ENCODE measurements at places on chromosomes 1 and 21. TPM values are rescaled to one million over a fixed set of nuclear protein-coding genes. Genes with fewer than 3 reads are reported as not detected.

TNFRSF1B gene
- 447 TPM for total RNA-seq

MTARC1 gene
- total RNA-seq, result not detected

RGS13 gene
- not detected for total RNA-seq

EDARADD gene
- 5.4 TPM for total RNA-seq

NHLH2 gene
- total RNA-seq, result not detected

ATP8B2 gene
- total RNA-seq, result 142 TPM

TEX38 gene
- total RNA-seq, result not detected

RGS8 gene
- total RNA-seq, result not detected

SORT1 gene
- total RNA-seq, result 3.2 TPM

ZNF683 gene
- total RNA-seq, result not detected

S100A10 gene
- 641 TPM for total RNA-seq

OR2T2 gene
- total RNA-seq, result not detected

HRNR gene
- not detected for total RNA-seq

SELE gene
- total RNA-seq, result not detected

CATSPERE gene
- 0.23 TPM for total RNA-seq

CAMK2N1 gene
- 0.88 TPM for total RNA-seq

GRIK3 gene
- not detected for total RNA-seq

WNT3A gene
- total RNA-seq, result not detected

FAM72A gene
- 34.1 TPM for total RNA-seq

TRABD2B gene
- total RNA-seq, result not detected

ELAVL4 gene
- total RNA-seq, result not detected

THEM5 gene
- not detected for total RNA-seq

ACTL8 gene
- not detected for total RNA-seq

PCAT6 gene
- 2.7 TPM for total RNA-seq

THEMIS2 gene
- total RNA-seq, result 58.9 TPM

RHOU gene
- total RNA-seq, result 4.5 TPM

ENSA gene
- 221 TPM for total RNA-seq

SHE gene
- total RNA-seq, result not detected

RIMKLA gene
- 2.9 TPM for total RNA-seq

PSMG1 gene
- total RNA-seq, result 59.6 TPM

PRELP gene
- not detected for total RNA-seq

NFASC gene
- total RNA-seq, result 0.40 TPM

SMIM12 gene
- total RNA-seq, result 45.9 TPM

AIRE gene
- total RNA-seq, result 0.58 TPM

TFAP2E gene
- total RNA-seq, result 0.65 TPM

GBP6 gene
- total RNA-seq, result 0.25 TPM

CHRNB2 gene
- not detected for total RNA-seq

F13B gene
- total RNA-seq, result not detected

LCE3E gene
- total RNA-seq, result not detected

CA14 gene
- not detected for total RNA-seq

IRF6 gene
- 0.10 TPM for total RNA-seq

ERICH3 gene
- not detected for total RNA-seq

CFAP298 gene
- total RNA-seq, result 34.0 TPM

ANKRD34A gene
- 3.7 TPM for total RNA-seq

HSD11B1 gene
- total RNA-seq, result 8.7 TPM

CENPL gene
- total RNA-seq, result 28.2 TPM

RORC gene
- 25.8 TPM for total RNA-seq

TPTE gene
- total RNA-seq, result not detected

PIK3R3 gene
- 5.0 TPM for total RNA-seq

SH2D2A gene
- 192 TPM for total RNA-seq

C1QTNF12 gene
- total RNA-seq, result 2.0 TPM

RNF223 gene
- not detected for total RNA-seq

QSOX1 gene
- 28.9 TPM for total RNA-seq

ZBTB8B gene
- total RNA-seq, result not detected
